ENCODE measurements at places on chromosomes 12 and 14.

- no peak for DNase-seq
These were observed 35.8 kb upstream of the KCNA1 start for GRCh38 chr12:4873947-4874346.

GRCh38 chr12:88062474-88062873, 33.3 kb upstream of the C12orf50 start:
- DNase-seq: no peak

DNA sequence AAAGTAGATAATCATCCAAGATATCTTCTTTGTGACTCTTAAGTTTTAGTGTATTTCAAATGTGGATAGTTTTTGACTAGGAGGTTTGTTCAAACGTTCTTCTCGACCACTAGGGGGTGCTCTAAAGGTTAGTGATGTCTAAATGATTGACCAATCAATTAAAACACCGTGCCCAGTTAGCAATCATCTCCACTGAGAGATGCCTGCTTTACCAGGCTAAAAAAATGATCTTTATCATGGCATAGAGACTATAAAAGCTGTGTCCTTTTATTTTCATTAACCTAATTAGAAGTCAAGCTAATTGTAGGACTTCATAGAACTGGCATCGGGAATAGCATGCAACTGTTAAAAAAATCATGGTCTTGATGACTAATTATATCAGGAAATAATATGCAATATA, 153.9 kb downstream of the PRKCH start:
- no peak for DNase-seq

GRCh38 chr12:46389031-46389616, 16.6 kb upstream of the SLC38A2 start:
- DNase-seq: no peak

- no peak for DNase-seq
These were observed 25.5 kb upstream of the BCDIN3D start for GRCh38 chr12:49868449-49868848.

DNA sequence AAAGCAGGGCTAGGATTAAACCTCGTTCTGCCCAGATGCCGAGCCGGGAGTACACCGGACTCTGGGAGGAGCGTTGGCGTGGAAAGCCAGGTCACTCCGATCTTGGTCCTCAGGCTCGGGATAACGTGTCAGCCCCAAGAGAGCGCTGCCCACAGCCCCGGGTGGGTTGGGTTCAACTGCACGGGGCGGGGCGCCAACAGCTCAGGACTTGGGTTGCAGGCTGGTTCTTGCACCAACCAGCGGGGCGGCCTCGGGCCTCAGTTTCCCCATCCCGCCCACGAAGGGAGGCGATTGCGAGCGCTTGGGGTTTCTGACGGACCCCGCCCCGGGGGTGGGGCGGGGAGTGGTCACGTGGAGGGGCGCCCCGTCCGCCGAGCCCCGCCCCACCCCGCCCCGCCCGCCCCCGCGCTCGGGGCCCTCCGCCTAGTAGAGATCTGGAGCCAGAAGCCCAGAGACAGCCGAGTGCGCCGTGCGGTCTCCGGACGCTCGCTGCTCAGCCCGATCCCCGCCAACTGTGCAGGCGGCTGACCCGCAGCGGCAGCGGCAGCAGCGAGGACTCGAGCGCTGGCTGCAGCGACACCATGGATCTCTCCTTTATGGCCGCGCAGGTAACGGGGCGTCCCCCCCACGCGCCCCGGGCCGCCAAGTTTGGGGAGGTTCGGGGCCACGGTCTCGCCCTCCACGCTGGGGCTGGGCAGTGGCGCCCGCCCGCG, at the start of gene C14orf132:
Gene C14orf132, plus strand, starts transcription at position 443 of the 713 bp plus-strand sequence. Its CDS starts 139 bp downstream, at position 582.
- no peak for DNase-seq

DNA sequence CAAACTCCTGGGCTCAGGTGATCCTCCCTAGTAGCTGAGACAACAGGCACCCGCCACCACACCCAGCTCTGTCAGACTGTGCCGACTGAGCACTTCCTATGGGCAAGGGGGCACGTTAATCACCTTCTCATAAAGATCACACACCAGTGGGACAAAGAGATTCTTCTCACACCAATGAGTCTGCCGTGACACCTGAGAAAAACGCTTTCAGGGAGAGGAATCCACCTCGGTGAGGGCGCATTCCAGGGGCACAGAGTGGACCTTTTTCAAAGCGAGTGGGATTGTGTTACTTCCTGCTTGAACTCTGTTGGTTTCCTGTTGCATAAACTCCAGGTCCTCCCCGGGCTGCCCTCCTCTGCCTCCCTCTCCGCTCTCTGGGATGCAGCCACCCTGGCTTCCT, 17.5 kb upstream of the SCARB1 start:
- DNase-seq: no peak

- DNase-seq: no peak
These were observed 76.8 kb downstream of the HMGA2 start for GRCh38 chr12:65900912-65901672.

DNA sequence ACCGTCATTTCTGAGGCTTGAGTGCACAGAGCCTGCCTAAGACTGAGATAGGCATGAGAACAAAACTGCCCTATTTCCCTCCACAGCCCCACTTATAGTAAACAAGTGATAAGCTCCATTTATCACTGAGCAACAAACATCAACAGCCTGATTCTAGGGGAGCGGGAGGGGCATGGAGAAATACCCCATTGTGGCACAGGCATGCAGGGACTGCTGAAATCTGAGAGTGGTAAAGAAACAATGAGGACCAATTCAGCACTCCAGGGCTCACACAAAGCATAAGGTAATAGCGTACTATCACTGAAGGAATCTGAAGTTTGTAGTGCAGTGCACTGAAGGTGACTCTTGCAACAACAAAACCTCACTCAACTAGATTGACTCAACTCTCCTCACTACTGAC, 186.7 kb downstream of the ANO2 start:
- no peak for DNase-seq

GRCh38 chr12:14275886-14276285, 89.6 kb upstream of the ATF7IP start:
- DNase-seq: no peak

DNA sequence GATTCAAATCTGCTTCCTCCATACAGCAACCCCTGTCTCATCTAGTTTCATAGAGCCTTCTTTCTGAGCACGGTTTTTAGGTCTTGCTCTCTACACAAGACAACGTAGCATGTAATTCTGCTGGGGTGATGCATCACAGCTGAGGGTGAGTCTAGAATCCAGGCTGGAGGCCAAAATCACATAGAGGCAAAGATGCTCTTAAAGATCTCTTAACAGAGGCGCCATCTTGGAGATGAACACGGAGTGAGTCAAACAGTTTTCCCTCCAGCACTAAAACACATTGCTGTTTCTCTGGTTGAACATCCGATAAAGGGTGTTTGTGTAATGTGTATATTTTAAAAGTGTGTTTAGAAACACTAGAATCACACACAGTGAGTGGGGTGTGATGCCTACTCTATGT, 78.9 kb downstream of the NOS1 start:
- no peak for DNase-seq

GRCh38 chr12:130331146-130331545, 6.5 kb upstream of the PIWIL1 start:
- DNase-seq: no peak

DNA sequence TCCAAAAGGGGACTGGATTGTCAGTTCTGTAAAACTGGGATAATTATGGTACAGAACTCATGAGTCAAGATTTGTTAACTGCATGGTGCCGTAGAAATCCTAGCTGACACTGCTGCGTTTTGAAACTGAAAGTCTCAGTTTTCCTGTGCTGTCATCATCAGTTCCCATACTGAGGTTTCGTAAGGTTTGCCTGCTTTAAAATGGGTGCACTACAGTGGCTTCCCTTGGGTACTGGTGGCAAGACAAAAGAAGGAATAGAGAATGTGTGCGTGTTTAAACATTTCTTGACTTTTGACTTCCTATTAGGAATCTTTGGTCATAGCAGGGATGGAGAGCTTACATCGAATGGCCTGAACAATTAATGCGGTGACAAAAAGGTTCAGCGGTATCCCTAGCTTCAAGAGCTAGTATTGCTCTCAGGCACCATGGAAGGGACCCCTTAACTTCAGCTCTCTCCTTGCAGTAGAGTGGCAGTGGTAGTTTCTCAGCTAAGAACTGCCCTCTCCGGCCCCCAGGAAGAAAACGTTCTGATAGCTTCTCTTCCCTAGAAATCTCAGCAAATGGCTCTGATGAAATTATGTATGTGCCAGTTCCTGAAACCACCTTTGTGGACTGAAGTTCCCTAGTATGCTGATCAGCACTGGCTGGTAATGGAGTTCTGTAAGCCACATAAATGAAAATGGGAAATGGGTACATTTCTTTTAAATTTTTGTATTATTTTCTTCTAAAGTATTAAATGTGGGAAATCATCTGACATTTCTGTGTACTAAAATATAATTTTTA, 28.9 kb downstream of the ANO6 start:
- no peak for DNase-seq

GRCh38 chr12:8813572-8814357, 8.7 kb upstream of the A2ML1 start:
- DNase-seq: no peak

GRCh38 chr14:77955816-77956484, 156.0 kb downstream of the ADCK1 start:
- DNase-seq: no peak

GRCh38 chr12:120583478-120584030, 2.4 kb upstream of the POP5 start:
- DNase-seq: peak; percentile 67

DNA sequence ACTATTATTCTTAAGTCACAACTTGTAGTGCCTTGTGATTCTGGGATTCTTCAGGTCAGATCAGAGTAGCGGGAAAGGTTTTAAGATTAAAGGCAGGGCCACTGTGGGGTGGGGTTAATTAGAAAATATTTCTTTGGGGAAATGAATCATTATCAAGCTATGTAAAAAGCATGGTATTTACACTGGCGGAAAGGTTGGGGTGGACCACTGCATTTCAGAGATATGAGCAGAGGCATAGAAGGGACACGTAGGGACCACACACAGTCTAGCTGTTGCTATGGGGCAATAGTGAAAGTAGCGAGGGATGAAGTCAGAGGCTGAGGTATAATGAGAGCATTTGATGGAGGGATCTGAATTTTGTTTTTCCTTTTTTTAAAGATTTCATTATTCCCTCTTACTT, 31.7 kb upstream of the KCNH3 start:
- DNase-seq: no peak

DNA sequence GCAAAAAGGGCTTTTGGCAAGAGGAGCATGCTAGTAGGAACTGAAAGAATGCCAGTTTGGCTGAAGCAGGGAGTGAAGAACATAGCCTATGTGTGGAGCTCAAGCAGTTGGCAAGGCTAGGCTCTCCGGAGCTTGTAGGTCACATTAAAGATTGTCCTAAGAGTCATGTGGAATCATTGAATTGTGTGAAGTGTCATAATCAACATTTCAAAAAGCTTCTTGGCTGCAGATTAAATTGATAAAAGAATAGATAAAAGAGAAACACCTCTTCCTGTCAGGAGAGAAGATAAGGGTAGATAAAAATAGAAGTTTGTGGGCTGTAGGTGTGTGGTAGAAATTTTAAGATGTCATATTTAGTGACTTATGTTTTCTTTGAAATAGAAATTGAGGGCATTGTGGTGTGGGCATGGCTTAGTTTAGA, 36.1 kb downstream of the CPSF6 start:
- no peak for DNase-seq

DNA sequence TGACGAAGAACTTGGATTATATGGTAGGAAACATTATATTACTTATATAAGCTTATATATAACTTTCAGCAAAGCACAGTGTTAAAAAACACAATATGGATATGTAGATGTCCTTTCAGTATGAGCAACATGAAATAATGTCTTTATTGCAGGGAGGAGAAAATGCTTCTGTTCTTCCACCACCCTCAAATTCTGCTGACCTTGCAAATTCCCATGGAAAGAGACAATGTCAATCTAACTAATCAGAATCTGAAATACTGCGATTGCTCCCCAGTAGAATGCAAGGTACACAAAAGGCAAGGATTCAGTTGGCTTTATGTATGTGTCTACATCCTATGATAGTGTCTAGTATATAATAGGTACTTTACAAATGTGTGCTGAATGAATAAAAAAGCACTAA, 26.4 kb downstream of the MGAT4C start:
- DNase-seq: no peak

DNA sequence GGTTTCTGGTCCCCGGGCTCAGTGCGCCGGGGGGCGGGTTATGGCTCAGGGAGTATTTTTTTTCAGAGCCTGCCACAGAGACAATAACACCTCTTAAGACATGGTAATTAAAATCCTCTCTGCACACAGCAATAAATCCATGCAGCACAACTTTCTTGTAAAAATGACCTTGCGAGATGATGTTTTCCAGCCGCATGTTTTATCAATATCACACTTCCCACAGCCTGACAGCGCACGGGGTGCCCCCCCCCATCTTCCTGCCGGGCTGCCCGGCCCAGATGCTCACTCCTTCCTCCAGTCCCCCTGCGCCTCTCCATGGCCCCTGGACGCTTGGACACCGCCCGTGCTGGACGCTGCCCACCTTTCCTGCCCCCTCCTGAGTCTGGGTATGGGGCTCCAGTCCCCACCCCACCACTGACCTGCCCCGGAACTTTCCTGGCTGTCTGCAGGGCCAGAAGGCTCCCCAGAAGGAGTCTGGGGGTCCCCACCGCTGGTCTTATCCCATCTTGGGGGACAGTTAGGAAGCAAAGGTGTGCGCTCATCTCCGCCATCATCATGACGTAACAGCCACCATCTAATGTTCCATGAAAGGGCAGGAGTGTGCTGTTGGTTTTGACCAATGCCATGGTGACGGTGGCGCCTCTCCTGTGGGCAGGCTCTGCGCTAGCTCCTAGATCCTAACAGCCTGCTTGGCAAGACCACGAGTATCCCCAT, 182.9 kb downstream of the KIF26A start:
- no peak for DNase-seq

DNA sequence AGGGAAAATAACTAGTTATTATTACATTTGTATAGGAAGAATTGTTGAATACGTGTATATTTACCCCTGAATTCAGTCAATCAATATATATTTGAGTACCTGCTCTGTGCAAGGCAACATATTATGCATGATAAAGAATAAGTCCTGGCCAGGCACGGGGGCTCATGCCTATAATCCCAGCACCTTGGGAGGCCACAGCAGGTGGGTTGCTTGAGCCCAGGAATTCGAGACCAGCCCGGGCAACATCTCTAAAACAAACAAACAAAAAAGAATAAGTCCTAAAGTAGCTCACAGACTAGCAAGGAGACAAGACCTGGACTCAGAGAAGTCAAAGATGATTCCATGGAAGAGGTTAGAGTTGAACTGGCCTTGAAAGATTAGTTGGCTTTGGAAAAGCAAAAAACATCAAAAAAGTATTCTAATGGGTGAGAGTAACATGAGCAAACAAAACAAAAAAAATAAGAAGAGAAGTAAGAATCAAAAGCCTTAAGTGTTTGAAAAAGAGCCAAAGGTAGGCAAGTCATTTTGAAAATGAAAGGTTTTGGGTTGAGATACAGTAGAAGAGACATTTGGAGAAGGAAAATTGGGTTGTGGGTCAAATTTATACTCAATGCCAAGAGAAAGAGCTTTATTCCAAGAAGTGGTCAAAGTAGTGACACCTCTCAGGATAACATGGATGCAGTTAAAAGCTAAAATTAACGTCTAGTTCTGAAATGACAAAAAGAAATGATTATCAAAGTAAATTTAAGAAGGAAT, 115.2 kb upstream of the BCAT1 start:
- no peak for DNase-seq

All from effector memory CD4-positive, alpha-beta T cell (primary cell).